ENCODE measurements at places on chromosomes 11 and 22.

GRCh38 chr11:111878385-111878848 is 548 bp downstream of the FDXACB1 start:
- DNase-seq = no peak

GRCh38 chr11:34449013-34449412 is 10.3 kb downstream of the CAT start:
- DNase-seq = no peak

GRCh38 chr11:944711-945470 is 19.2 kb downstream of the AP2A2 start:
- DNase-seq = no peak

- DNase-seq = no peak
Observed at GRCh38 chr22:27501191-27501936, 300.2 kb downstream of the MN1 start.

- no peak for DNase-seq
Observed at GRCh38 chr11:46047520-46047919, 73.7 kb downstream of the PHF21A start.

GRCh38 chr11:132549001-132549400 is 983.3 kb downstream of the OPCML start:
- DNase-seq = no peak

DNA sequence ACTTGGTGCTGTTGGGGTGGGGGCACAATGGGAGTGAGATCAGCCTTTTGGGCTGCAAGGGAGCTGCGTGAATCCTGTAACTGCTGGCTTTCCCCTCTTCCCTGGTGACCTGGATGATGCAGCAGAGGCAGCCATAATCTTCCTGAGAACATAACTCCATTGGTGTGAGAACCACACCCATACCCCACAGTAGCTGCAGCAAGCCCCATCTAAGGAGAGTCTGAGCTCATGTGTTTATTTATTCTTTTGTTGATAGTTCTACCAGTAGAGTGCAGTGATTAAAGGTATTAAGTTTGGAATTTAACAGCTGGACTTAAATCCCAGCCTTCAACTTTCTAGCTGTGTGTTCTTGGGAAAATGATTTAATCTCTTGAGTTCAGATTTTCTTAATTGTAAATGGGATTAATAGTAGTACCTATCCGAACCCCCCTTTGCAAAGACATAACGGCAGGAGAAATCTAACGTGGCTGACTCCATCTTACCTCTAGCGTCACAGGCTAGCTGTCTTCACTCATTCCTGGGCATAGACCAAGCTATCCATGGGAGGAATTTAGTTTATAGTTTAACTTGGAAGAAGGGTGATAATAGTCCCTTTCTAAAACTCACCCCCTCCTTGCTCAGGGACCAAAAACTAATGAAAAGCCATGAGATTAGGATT is 385.0 kb upstream of the DDI1 start:
- no peak for DNase-seq

DNA sequence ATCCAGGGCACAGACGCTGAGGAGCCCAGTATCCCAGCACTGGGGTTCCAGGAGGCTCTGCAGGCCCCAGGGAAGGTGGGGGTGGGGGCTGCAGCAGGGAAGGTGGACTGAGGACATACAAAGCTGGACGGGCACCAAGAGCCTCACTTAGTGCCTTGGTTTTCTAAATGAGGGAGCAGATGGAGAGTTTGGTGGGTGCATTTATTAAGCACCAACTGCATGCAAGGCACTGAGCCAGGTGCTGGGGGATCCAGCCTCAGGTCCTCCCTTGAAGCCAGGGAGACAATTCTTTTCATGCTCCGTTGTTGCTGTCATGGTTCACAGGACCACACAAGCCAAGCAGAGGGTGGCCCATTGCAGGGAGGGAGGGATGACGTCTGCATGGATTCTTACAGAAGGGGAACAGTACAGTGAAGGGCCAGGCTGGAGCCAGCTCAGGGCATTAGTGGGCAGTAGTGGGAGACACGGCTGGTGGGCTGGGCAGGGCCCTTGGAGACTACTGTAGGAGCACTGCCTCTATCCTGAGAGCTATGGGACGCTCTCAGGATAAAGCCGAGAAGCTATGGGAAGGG is 65.0 kb downstream of the MACROD1 start:
- DNase-seq = no peak

DNA sequence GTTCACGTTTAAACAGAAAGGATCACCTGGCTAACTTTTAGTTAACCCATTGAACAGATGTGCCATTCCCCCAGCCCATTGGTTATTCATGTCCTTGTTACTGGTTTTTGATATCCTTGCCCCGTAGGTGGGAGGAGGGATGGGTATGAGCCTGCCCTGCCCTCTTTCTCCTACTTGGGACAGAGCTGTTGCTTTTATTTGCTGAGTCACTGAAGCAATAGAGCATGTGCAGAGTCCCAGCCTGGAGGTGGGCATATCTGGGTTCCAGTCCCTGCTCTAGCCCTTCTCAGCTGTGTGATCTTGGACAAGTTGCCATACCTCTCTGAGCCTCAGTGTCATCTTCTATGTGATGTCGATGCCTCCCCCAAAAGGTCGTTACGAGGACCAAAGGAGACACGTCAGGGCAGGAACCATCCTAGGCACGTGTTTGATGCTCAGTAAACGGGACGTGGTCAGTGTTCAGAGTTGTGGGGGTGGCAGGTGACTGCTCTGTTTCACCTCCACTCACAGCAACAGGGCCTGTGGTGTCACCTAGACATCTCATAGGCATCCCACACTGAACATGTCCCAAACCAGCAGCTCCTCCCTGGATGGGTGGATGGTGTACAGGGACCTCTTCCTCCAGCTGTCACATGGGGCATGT is 61.0 kb downstream of the BMAL1 start:
- DNase-seq = peak; percentile 22

- DNase-seq = no peak
Observed at GRCh38 chr22:19707347-19708290, 6.7 kb upstream of the SEPTIN5 start.

- no peak for DNase-seq
Observed at GRCh38 chr11:95360377-95361075, 129.5 kb upstream of the SESN3 start.

GRCh38 chr22:38820020-38820419 is 23.8 kb downstream of the NPTXR start:
- DNase-seq = no peak

DNA sequence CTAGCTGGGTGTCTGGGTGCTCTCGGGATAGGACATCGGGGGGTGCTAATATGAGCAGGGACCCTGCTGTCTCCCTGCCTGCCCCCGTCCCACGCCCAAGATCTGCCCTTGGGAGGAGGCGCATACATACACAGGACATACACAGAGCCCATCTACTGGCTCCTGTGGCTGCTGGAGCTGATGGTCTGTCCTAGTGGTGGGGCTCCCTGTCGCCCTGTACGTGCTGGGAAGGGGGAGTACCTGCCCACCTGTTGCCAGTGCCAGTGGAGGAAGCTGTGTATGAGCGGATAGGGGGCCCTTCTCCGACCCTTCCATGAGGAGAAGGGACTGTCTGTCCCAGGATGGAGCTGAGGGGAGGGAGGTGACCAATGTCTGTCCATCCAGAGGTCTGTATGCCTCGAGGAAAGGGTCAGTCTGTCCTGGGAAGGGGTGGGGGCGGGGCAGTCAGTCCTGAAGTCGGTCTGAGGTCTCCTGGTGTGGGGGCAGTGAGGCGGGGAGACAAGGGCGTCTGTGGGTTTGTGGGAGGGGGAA is 952 bp downstream of the TBC1D10A start:
- no peak for DNase-seq

DNA sequence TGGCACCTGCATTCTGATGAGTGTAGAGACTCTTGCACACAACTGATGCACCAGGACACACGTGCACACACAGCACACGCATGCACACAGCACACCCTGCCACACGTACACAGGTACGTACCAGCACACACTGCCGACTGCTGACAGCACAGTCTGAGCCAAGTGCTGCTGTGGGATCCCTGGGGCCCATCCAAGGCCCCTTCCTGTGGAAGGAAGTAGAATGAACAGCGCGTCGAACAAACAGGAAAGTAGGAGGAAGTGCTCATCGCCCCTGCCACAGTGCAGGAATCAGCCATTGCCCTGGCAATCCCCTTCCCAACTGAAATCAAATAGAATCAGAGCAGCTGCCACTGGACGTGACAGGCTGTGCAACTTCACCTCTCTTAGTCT is 57.9 kb downstream of the CD82 start:
- no peak for DNase-seq

- no peak for DNase-seq
Observed at GRCh38 chr22:44331881-44332714, 19.3 kb upstream of the SHISAL1 start.

- DNase-seq = peak; percentile 83
Observed at GRCh38 chr22:29195118-29195963, 10.4 kb upstream of the EMID1 start.

GRCh38 chr22:26995235-26995634 is 337.8 kb downstream of the MIAT start:
- no peak for DNase-seq

GRCh38 chr11:114262681-114263512 is 33.3 kb upstream of the NNMT start:
- DNase-seq = peak; percentile 18

DNA sequence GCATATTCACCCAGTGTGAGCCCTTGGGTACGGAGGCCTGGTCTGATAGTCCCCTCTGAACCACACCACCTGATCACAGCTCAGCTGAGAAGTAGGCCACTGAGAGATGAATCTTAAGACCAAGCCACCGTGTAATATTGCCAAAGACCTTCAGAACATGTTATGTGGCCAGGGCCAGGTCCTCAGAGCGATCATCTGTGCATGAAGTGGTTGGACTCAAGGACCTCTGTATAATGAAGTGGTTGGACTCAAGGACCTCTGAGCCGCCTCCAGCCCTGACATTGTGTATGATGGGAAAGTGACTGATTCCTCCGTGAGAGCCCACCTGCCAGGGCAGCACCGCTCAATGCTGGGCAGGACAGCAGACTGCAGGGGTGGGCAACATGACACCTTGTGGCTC is 70.2 kb downstream of the TP53I11 start:
- DNase-seq = no peak

DNA sequence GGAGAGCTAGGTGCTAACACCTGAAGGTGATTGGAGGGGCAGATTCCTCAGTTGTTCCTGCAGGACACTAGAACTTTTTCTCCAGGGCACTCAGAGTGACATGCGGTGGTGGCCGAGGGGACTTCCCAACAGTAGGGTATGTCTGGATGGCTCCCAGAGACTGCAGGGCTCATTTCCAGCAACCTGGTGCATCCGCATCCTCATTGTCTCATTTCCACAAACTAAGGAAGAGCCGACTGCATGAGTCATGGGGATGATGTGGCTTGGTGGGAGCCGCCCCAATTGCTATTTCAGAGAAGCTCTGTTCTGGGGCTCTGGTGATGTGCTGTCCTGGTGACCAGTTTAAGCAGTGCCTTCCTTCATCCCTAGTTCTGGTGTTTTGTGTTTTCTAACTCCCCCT is 2.8 kb upstream of the ROBO4 start:
- no peak for DNase-seq

DNA sequence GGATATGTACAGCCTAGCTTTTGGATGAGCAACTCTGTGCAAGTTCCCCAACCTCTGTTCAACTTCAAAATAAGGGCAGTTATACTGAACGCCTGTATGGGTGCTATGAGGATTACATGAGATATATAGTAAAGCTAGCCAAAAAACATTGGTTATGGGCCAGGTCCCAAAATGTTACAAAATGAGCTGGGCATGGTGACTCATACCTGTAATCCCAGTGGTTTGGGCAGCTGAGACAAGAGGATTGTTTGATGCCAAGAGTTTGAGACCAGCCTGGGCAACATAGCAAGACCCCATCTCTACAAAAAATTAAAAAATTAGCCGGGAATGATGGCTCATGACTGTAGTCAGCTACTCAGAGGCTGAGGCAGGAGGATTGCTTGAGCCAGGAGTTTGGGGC is 118.4 kb downstream of the TEAD1 start:
- no peak for DNase-seq

DNA sequence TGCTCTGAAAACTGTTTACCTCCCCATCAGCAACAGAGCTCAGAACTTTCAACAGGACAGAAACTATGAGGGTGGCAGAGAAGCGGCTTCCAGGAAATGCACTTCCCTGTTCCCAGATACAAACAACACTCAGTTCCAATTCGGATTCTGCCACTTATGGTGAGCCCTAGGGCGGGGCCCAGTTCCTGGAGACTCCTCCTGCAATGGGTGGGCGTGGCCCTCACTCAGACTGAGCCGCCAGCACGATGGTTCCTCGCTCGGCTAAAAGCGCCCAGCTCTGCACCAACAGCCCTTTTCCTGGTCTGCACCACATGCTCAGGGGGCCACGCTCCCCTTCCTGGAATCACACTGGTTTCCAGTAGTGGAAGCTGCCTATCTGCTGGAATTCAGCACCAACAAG is 314.1 kb downstream of the CTTN start:
- no peak for DNase-seq

DNA sequence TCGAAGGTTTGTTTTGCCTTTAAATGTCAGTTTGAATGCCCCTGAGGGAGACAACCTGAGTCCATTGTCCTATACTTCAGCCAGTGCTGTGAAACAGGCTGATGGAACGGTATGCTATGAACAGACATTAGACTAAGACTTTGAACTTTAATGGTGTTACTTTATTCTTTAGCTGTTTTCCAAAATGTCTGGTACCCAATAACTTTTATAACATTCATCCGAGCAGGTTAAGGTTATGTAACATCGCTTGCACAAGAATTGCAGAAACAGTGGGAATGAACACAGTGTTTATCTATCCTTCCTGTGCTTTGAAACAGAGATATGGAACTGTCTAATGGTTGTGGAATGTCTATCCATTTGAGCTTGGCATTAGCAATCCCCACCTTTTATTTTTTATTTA is 12.5 kb upstream of the PTS start:
- DNase-seq = no peak

GRCh38 chr11:44775366-44775984 is 48.7 kb downstream of the TSPAN18 start:
- peak; percentile 71 for DNase-seq

- DNase-seq = no peak
Observed at GRCh38 chr11:125977333-125977732, 31.5 kb downstream of the VSIG10L2 start.

- DNase-seq = peak; percentile 40
Observed at GRCh38 chr11:783581-784015, 6.3 kb downstream of the CEND1 start.

DNA sequence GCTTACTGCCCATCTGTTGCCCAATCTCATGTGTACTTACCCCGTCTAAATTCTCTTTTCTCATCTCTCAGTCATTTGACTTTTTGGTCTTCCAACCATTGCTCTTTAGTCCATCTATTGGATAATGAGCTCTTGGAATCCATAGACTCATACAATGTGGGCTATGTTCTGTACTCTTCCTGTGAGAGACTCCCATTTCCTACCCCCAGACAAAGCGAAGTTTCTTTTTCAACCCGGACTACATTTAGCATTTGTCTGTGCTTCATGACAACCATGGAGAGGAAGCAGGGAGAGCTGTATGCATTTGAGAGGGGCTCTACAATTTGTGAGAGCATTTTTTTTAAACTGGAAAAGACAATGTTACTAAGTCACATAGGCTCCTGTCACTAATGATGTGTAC is 4.0 kb upstream of the ARHGAP42 start:
- no peak for DNase-seq

All from hematopoietic multipotent progenitor cell treated with erythropoietin and hydrocortisone succinate and interleukin-3 and kit ligand, for 15 days (in vitro differentiated cells).